ENCODE measurements at places on chromosomes 7 and 10. TPM values are rescaled to one million over a fixed set of nuclear protein-coding genes. Genes with fewer than 3 reads are reported as not detected.

HMX3 gene
- total RNA-seq = not detected

GRCh38 chr7:156519070-156519469, 121.5 kb upstream of the RNF32 start:
- no peak for DNase-seq

MUC3A gene
- total RNA-seq = not detected

FAM25C gene
- not detected for total RNA-seq

SLC13A1 gene
- total RNA-seq = not detected

STEAP1 gene
- total RNA-seq = 3.3 TPM

AMZ1 gene
- total RNA-seq = 0.47 TPM

GRCh38 chr10:117518246-117518645, 24.3 kb upstream of the EMX2 start:
- no peak for DNase-seq

ADK gene
- total RNA-seq = 43.4 TPM

- DNase-seq = no peak
Observed at GRCh38 chr10:113027574-113028455, 77.8 kb downstream of the TCF7L2 start.

DNA sequence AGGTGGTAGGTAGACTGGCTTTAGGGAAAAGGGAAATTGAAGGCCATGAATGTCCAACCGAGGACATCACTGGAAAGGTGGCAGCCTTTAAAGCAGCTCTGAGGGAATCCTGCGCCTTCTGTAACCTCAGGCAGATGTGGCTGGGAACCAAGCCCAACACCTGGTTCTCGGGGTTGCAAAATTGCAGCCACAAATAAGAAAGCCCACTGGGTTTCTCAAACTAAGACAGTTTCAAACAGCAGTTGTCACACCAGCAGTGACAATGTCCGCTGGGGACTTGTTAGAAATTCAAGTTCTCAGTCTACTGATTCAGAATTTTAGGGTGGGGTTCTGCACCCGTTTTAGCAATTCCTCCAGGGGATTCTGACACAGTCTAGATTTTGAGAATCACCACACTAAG, 42.7 kb upstream of the STEAP1B start:
- DNase-seq = no peak

GRCh38 chr10:3570855-3571266, 214.1 kb downstream of the KLF6 start:
- DNase-seq = no peak

CALML3 gene
- total RNA-seq = not detected

GRID2IP gene
- 0.12 TPM for total RNA-seq

- no peak for DNase-seq
Observed at GRCh38 chr7:38021892-38022291, 101.5 kb downstream of the EPDR1 start.

Measured in activated naive CD4-positive, alpha-beta T cell treated with anti-CD3 and anti-CD28 coated beads for 36 hours (primary cell).